ENCODE measurements at places on chromosomes 4 and X. TPM values are rescaled to one million over a fixed set of nuclear protein-coding genes. Genes with fewer than 3 reads are reported as not detected.

DNA sequence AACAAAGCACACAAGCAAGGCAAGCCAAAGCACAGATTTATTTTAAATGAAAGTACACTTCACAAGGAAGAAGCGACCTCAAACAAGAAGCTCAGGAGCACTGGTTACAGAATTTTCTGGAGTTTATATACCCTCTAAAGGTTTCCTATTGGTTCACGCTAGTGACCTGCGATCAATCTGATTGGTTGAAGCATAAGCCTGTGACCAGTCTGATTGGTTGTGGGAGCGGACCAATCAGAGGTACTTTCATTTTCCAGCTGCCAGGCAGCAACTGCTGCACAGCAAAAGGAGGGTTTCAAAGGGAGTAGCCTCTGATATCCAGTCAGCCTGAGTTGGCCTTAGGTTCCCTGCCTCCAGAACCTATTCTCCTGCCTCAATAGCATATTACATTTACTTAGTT, 4.6 kb upstream of the AREG start:
- DNase-seq = no peak
- H3K27ac ChIP-seq = no peak overlapping the region
- no peaks in the 10 kb centered on the region for H3K4me1 ChIP-seq

DNA sequence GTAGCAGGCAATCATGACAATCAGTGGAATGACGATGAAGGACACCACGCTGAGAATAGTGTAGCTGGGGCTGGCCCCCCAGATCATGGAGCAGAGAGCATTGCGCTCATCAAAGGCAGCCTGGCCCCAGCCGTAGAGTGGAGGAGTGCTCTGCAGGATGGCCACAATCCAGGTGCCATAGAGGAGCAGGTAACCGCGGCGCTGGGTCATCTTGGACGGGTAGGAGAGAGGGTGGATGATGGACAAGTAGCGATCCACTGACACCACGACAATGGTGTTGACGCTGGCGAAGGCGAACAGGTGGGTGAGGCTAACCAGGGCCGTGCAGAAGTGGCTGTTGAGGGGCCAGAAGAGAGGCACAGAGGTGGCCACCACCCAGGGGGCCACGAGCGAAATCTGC, 2.8 kb downstream of the GPR101 start:
- H3K4me3 ChIP-seq = no peak overlapping the region
- H3K4me1 ChIP-seq = no peaks in the 10 kb centered on the region
- DNase-seq = no peak
- no peak overlapping the region for H3K27ac ChIP-seq
- H3K36me3 ChIP-seq = no peaks in the 10 kb centered on the region
- H3K27me3 ChIP-seq = no peaks in the 10 kb centered on the region

DNA sequence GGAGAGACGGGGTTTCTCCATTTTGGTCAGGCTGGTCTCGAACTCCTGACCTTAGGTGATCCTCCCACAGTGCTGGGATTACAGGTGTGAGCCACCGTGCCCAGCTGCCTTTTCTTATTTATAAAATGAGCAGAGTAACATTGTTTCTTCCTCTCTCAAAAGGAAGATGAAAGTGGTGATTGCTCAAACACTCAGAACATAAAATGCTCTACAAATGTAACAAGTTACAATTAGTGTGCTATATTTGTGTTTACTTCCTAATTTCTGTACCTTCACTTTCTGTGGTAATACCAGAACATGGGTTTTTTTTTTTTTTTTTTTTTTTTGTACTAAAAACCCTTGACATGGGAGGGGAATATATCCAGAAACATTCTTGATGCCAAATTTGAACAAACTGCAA, 197.9 kb downstream of the MGST2 start:
- no peaks in the 10 kb centered on the region for H3K36me3 ChIP-seq
- no peak overlapping the region for H3K27ac ChIP-seq
- H3K27me3 ChIP-seq = no peaks in the 10 kb centered on the region
- no peak overlapping the region for H3K4me3 ChIP-seq
- DNase-seq = no peak
- peaks cover 6% of the 10 kb centered on the region for H3K4me1 ChIP-seq

- no peaks in the 10 kb centered on the region for H3K27me3 ChIP-seq
- DNase-seq = no peak
- no peak overlapping the region for H3K27ac ChIP-seq
- H3K4me1 ChIP-seq = no peaks in the 10 kb centered on the region
These were observed 206.6 kb downstream of the PTTG2 start for GRCh38 chr4:38166768-38167167.

DNA sequence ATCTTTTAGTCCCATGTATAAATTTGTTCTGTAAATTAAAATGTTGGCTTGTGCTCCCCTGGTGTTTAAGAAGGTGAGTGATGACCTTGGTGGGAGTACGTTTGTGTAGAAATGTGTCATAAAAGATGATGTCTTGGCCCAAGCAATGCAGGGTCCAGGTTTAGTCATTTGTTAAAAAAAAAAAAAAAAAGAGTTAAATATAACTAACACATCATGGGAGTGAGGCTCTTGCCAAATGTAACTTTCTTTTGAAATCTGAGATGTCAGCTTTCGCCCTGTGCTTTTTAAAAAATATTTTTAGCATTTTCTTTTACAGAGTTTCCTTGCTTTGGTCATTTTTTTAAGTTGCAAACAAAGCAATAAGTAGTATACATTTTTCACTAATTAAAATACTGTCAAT, 135.6 kb downstream of the FBXO8 start:
- H3K27ac ChIP-seq = no peak overlapping the region
- no peaks in the 10 kb centered on the region for H3K36me3 ChIP-seq
- no peak overlapping the region for H3K4me3 ChIP-seq
- DNase-seq = no peak
- no peaks in the 10 kb centered on the region for H3K4me1 ChIP-seq

- H3K27me3 ChIP-seq = no peaks in the 10 kb centered on the region
- no peak overlapping the region for H3K4me3 ChIP-seq
- H3K4me1 ChIP-seq = no peaks in the 10 kb centered on the region
- H3K36me3 ChIP-seq = no peaks in the 10 kb centered on the region
- H3K27ac ChIP-seq = no peak overlapping the region
These were observed 153.0 kb upstream of the TRPC5 start for GRCh38 chrX:112235547-112235946.

DNA sequence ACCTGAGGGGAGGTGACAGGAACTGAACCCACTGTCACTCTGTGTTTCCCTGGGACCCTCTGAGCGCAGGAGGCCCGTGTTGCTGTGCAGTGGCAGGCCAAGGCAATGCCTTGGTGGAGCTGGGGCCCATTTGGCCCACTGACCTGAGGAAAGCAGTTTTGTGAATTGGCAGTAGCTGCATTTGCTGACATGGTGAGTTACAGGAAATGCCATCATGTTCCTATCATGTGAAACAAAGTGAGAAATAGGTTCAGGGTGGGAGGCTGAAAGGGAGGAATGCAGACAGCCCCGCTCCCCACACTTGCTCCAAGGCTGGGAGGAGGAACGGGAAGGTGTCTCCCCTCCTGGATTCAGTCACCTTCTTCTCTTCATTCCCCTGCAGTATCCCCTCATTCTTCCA, 146.1 kb downstream of the PTTG2 start:
- DNase-seq = no peak
- no peak overlapping the region for H3K4me3 ChIP-seq
- H3K27ac ChIP-seq = no peak overlapping the region
- H3K27me3 ChIP-seq = no peaks in the 10 kb centered on the region

- H3K4me3 ChIP-seq = no peak overlapping the region
- no peaks in the 10 kb centered on the region for H3K36me3 ChIP-seq
- no peak overlapping the region for H3K27ac ChIP-seq
- no peaks in the 10 kb centered on the region for H3K4me1 ChIP-seq
- no peak for DNase-seq
These were observed 24.4 kb upstream of the PDE5A start for GRCh38 chr4:119652998-119653397.

Gene XG
- not detected for total RNA-seq

Gene NSUN7
- 4.9 TPM for total RNA-seq
